Effector CD8-positive, alpha-beta T cell (primary cell): ENCODE measurements at places on chromosomes 11 and 22.

DNA sequence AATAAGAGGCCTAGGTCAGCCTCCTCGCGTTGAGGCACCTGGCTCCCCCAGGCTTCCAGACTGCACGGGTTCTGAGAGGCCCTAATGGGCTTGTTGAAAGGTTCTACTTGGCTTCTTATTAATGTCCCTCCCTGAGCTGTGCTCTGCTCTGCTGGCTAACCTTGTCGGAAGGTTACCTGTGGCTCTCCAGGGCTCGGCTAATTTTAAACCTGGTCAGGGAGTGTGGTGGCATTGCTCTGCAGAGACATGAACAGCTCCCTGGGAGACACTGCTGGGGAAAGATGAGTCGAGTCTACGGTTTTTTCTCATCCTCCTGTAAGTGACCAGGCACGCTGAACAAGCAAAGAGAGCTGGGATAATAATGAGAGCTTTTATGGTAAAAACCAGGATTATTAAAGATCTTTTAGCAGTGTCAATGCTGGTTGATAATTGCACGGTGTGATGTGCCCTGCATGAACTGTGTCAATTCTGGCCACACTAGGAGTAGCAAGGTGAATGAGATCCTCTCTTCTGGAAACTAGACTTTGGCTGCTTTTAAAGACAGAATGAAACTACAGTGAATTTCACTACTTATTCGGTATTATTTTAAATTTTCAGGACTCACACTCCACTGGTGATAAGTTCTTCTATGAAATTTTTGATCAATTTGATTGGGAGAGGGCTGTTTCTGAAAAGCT, 70.7 kb downstream of the TEAD1 start:
- DNase-seq: no peak

- no peak for DNase-seq
Measured at GRCh38 chr22:48489551-48490499, 1337.8 kb downstream of the BRD1 start.

- no peak for DNase-seq
Measured at GRCh38 chr11:476416-476815, 26.3 kb downstream of the PTDSS2 start.

- no peak for DNase-seq
Measured at GRCh38 chr11:123588117-123588863, 66.1 kb downstream of the SCN3B start.

- DNase-seq: no peak
Measured at GRCh38 chr22:27206374-27207133, 549.2 kb downstream of the MIAT start.

GRCh38 chr11:115366826-115367225, 137.4 kb downstream of the CADM1 start:
- DNase-seq: no peak
